Mesenteric fat pad (tissue), 1 donor: ENCODE measurements at places on chromosomes 7 and 10.

DNA sequence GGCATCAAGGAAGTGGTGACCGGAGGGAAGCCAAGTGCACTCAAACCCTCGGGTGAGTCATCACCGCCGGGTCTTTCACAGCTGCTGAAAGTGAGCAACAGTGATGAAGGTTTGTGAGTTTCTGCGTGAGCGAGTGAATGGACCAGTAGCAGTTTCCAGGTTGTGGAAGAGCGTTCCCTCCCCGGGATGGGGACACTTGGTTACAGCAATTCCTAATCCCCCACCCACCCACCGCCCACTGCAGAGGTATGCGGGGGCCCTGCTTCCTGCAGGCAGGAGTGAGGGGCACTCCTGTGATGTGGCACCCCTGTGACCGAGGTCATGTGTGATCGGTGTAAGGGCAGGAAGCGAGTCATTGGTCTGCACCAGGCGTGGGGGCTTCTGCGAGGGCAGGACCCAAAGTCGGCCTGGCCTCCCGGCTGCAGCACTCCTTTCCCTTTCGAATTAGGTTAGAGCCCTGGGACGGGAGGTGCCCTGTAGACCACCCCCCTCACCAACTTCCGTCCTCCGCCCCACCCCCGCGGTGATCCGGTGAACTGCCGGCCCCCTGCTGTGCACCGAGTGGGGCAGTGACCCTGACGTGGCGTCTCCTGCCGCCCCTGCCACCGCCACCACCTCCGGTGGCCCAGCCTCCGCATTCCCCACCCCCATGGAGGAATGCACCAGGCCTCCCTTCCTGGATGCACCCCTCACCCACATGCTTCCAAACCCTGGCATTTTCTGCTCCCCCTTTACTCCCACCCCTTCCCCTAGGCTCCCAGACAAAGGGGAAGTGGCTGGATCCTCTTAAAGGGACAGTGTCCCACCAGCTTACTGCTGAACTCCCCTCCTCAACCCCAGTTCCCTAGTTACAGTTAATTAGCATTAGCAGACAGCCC is 10.9 kb downstream of the LIMK1 start:
- DNase-seq = no peak

- DNase-seq = no peak
These were observed 23.2 kb downstream of the NKX2-3 start for GRCh38 chr10:99555825-99556523.

DNA sequence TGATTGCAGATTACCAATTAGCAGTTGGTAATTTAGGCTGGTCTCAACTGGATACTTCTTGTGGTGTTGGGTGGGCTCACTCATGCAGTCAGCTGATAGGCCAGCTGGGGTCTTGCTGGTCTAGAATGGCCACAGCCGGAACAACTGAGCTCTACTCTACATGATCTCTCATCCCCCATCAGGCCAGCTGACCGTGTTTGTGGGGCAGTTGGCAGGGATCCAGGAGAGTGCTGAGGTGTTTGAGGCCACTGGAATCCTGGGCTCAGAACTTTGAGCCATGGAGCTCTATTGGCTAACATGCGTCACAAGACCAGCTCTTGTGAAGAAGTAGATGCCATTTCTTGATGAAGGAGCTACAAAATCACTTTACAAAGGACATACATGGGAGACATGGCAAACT is 242.4 kb downstream of the GFRA1 start:
- no peak for DNase-seq

DNA sequence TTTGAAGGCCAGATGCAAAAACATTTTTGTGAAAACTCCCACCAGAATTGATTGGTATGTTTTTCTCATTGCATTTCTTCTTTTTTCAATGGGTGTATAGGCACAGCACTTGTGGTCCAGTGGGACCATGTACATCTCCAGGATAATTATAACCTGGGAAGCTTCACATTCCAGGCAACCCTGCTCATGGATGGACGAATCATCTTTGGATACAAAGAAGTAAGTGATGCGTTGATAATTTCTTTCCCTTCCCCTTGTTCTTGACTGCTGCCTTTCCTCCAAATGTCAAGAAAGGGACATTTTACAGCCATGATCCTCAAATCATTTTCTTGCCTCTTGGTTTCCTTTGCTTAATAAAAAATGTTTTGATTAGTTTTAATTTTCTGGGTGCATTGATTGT is 331.5 kb downstream of the PLXDC2 start:
- no peak for DNase-seq

DNA sequence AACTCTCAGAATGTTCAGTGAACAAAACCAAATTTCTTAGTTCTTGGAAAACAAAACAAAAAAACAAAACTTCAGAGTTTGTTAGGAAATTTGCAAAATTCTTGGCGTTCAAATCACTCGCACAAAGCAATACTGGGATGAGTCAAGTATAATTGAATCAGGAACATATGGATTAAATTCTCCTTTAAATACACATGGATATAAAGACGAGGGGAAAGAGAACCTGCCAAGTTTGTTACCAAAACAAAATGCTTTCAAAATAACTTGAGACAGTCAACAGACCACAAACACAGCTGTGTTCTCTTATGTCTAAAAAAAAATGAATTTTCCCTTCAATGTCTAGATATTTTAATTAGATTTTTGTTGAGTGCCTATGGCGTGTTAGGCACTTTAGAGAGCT is 93.5 kb upstream of the MPP7 start:
- no peak for DNase-seq

DNA sequence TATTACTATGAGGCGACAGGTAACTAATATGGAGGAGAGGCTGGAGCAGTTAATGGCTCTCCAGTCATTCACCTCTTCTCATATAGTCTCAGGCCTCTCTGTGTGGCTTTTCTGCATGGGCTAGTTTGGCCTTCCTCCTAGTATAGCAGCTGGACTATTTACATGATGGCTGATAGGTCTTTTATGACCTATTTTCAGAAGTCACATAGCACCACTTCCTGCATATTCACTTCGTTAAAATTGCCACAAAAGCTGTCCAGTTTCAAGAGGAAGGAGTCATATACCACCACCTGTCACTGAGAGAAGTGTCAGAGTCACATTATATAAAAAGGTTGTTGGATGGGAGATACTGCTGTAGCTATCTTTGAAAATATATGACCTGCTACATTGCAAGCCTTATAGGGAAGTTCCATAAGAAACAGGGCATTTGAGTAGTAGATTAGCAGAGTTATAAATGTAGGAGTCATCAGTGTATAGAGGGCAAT is 8.0 kb upstream of the DMTF1 start:
- no peak for DNase-seq

GRCh38 chr7:155882596-155882995 is 70.3 kb upstream of the SHH start:
- peak; percentile 30 for DNase-seq

DNA sequence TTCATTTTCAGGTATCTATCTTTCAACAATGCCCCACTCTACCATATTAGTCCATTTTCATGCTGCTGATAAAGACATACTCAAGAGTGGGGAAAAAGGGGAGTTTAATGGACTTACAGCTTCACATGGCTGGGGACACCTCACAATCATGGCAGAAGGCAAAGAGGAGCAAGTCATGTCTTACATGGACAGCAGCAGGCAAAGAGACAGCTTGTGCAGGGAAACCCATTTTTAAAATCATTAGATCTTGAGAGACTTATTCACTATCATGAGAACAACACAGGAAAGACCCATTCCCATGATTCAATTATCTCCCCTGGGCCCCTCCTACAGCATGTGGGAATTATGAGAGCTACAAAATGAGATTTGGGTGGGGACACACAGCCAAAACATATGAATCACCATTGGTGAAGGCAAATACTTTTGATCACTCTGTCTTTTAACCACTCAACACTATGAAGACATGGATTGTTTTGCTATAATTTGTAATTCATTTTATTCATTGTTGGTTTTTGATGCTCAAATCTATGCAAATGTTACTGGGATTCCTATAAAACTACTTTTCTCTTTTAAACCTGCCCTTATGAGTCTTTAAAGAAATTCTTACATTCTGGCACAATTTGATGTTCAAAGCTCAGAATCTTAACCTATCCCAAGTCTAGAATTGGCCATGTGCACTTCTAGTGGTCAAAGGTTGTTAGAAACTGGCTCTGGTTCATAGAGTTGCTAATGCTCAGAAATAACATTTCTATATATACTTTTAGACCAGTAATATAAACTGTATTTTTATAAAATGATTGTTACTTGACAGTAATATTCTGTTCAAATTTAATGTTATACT is 15.3 kb downstream of the AKR1C4 start:
- no peak for DNase-seq

GRCh38 chr10:133165556-133166503 is 5.8 kb downstream of the KNDC1 start:
- peak; percentile 81 for DNase-seq

- no peak for DNase-seq
These were observed 1.2 kb upstream of the MAP3K8 start for GRCh38 chr10:30432622-30433305.

- no peak for DNase-seq
These were observed 2.2 kb downstream of the EMX2 start for GRCh38 chr10:117544711-117545140.

DNA sequence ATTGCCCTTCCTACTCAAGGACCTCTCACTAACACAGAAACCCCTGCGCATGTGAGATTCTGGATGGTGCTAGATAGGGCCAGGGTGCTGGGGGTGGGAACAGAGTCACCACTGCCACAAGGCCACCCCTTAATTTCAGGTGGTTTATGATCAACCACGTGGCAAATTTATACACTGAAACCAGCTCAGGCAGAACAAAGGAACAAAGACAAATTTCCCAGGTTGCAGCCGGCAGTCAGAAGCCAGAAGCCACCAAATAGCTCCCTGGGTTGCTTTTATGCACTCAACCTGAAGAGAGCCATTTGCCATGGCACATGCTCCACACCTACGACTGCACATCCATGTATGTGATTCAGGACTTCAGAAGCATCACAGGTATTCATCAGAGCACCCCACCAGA is 2.5 kb downstream of the VOPP1 start:
- DNase-seq = no peak

DNA sequence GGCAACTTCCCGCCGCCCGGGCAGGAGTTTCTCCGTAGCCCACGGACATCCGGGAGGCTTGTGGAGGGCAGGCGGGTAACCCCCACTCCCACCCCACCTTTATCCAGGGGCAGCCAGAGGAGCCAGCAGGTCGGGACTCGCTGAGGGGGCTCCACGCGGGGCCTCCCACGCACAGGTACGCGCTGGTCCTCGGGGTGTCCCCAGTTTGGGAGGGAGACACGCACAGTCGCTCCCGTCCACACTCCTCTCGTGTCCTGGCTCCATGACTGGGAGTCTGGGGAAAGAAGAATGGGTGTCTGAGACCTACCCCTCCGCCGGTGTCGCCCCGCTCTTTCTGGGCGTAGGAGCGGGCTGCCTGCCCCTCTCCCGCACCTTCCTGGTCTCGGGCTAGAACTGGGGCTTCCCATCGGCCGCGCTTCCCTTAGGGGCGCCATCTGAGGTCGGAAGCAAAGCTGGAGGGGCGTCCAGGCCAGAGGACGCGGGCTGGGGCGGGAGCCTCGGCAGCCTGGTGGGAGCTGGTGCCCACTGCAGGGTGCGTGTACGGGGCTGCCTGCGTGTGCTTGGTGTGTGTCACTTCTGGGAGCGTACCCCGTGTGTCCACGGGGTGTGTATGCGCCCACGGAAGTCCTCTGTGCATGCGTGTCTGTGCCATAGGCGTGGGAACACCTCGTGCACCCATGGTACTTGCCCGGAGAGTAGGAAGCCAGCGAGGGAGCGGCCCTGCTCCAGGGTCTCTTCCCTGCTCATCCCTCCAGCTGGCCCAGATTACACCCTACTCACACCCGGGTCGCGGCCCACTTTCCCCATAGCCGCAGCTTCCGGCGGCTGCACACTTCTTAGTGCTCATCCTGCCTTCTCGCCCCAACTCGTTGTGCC is 73.0 kb upstream of the LEP start:
- peak; percentile 84 for DNase-seq

GRCh38 chr10:118925404-118926071 is 104.0 kb upstream of the NANOS1 start:
- no peak for DNase-seq

- DNase-seq = no peak
These were observed 52.8 kb upstream of the CHST3 start for GRCh38 chr10:71911296-71911953.

GRCh38 chr10:106424981-106425380 is 739.5 kb downstream of the SORCS1 start:
- DNase-seq = no peak

- no peak for DNase-seq
These were observed 58.9 kb upstream of the LBX1 start for GRCh38 chr10:101287997-101288635.

GRCh38 chr7:77940647-77941046 is 142.1 kb downstream of the PHTF2 start:
- no peak for DNase-seq

DNA sequence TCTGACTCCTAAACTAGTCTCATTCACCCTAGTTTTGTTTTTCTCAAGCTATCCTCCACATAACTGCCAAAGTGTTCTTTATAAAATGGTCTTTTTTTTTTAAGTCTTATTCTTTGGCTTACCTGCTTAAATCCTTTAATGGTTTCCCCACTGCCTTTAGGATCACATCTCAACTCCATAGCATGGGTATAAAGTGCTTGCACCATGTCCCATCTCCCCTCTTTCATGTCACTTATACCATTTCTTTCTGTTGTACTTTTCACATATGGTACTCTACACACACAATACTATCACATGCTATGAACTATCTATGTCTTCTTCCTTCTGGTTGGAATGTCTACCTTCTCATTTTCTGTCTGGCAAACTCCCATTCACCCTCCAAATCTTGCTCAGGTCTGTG is 5.1 kb downstream of the MTPAP start:
- DNase-seq = no peak

DNA sequence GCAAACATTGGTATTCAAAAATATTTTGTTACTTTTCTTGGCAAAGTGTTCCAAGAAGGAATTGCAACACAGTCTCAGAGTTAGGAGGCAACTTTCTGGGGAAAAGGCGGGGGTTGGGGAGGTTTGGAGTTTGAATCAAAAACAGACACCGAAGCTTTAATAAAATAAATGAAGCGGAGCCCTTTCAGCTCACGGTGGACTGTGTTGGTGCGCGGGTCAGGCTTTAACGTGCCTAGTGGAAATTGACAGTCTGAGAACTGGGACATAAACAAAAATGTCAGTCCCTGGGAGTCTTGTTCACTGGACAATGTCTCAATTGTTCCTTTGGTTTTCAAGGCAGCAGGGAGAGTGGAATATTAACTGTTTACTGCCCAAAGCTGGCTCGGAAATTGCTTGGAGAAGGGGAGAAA is 109.3 kb downstream of the TCF7L2 start:
- no peak for DNase-seq

GRCh38 chr7:73682745-73683055 is 553 bp downstream of the DNAJC30 start:
- DNase-seq = no peak

DNA sequence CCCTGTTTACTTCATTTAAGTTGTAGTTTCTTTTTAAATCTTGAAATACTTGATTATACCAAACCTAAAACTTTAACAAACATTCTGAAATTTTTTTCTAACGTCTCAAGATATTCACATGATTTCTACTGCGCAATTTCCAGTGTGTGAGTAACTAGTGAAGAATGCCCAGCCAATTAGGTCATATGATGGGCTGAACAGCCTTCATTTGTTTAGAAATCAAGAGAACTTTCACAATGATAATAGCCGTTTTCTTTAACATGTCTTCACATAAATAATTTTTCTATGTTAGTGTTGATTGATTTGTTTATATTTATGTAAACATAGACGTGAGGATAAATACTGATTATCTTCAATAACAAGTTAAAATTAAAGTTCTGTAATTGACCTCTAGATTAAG is 21.8 kb downstream of the STAM start:
- DNase-seq = no peak
